Stimulated activated naive CD4-positive, alpha-beta T cell treated with Interleukin-2 at 50 U/mL for 16 hours (primary cell): ENCODE measurements at places on chromosomes 1 and 21.

DNA sequence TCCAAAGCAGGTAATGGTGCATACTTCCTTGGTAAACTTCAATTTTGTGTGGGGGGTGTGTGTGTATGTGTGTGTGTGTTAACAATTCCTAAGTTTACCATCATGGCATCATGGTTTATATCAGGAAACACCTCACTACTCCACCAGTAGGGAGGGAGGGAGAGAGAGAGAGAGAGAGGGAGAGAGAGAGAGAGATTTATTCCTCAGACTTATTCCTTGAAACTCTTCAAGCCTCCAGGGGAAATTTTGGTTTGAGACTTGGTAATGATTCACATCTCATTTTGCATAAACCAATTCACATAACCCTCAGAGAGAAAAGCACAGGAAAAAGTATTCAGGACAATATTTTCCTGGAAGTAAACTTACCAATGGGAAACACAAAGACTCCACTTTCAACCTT lies 115.0 kb downstream of the TTLL7 start:
- no peak for DNase-seq

GRCh38 chr1:223445402-223445801 lies 52.2 kb downstream of the CCDC185 start:
- no peak for DNase-seq

GRCh38 chr1:77636864-77637263 lies 45.6 kb downstream of the ZZZ3 start:
- no peak for DNase-seq

DNA sequence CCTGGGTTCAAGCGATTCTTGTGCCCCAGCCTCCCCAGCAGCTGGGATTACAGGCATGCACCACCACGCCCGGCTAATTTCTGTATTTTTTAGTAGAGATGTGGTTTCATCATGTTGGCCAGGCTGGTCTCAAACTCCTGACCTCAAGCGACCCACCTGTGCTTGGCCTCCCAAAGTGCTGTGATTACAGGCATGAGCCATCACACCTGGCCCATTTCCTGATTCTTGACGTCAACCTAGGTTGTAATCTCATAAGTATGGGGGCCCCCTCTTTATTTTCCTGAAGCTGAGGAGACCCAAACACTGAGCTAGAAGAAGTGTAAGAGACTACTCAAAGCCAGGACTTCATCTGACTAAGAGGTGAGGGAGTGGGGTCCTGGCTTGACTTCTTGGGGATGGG lies 21.8 kb downstream of the SLC9A1 start:
- no peak for DNase-seq

DNA sequence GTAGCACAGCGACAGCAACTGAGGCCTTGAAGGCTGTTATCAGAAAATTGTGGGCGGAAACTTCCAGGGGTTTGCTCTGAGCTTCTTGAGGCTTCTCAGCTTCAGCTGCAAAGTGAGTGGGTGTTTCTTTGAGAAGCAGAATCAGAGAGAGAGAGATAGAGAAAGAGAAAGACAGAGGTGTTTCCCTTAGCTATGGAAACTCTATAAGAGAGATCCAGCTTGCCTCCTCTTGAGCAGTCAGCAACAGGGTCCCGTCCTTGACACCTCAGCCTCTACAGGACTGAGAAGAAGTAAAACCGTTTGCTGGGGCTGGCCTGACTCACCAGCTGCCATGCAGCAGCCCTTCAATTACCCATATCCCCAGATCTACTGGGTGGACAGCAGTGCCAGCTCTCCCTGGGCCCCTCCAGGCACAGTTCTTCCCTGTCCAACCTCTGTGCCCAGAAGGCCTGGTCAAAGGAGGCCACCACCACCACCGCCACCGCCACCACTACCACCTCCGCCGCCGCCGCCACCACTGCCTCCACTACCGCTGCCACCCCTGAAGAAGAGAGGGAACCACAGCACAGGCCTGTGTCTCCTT lies at the start of gene FASLG:
FASLG (plus strand) TSS at position 233 of the 583 bp plus-strand sequence; CDS start at position 332, 99 bp downstream.
- DNase-seq: peak; percentile 69

DNA sequence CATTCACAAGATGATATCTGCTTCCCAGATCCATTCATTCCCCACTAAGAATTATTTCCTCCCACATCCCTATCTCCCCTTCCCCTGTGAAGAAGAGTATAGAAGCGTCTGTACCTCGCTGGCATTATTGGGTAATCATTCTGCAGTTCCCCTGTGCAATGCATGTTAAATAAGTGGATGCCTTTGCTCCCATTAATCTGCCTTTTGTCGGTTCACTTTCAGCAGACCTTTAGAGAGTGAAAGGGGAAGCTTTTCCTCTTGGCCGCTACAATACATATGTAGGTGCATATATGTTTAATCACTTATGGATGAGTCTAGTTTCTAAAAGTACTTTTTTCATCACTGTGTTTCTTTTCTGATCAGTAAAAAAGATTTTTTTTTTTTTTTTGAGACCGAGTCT lies 7.0 kb downstream of the CLCN6 start:
- no peak for DNase-seq

GRCh38 chr1:199809311-199809710 lies 218.2 kb upstream of the NR5A2 start:
- no peak for DNase-seq

DNA sequence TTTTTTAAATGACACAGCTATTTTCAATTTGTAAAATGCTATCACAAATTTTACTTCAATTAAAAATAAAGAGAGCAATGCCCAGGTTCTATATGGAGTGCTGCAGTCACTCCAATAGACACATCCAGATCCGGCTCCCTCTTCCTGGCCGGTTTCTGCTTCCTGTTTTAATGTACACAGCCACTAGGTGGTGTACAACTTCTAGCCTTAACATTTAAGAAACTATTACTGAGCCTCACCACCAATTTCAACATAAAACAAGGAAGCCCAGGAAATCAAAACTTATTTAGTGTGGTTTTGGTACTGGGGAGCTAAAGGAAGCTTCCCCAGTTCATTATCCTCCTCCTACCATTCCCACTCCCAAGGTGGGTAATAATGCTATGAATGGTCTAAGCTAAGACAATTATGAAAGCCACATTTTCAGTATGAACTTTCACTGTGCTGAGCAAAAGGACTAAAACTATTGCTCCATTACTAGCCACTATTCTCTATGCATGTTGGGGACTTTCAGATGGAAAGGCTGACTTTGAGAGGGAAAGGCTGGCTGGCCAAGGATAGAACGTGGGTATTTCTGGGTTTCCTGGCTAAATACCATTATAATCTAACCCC lies 25.5 kb upstream of the MTMR11 start:
- DNase-seq: peak; percentile 4

DNA sequence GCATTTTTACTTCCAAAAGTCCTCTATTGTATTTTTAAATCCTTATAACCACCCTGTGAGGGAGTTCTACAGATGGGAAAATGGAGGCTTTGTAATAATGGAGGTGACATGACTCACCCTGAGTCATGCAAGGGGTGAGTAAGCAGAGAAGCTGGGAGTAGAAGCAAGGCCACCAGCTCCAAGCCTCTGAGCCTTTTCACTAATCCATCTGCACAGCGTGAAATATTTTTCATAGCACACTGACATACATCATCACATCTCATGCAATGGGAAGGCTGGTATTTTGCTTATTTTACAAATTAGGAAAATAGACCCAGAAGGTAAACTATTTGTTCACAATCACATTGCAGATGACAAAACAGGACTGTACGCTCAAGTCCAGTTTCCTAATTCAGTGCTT lies 96.9 kb downstream of the KCNH1 start:
- DNase-seq: no peak

GRCh38 chr1:109928591-109929111 lies 18.0 kb downstream of the CSF1 start:
- no peak for DNase-seq

GRCh38 chr1:245856944-245857531 lies 650.0 kb downstream of the SMYD3 start:
- DNase-seq: no peak

DNA sequence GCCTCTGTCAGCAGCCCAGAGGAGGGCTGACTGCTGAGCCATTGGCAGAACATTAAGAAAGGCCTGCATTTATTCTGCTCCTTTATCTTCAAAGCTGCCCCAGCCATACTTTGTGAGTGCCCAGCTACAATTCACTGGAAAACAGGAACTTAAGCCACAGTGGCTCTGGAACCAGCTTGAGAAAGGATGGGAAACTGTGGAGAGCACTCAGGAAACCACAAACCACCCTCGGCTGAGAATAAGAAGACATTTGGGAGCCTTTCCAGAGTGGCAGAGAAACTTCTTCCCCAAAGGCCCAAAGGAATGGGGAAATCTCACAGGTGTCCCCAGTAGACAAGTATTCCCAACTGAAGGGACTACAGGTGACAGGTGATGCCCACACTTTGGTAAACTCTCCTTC lies 1.8 kb downstream of the LAMB3 start:
- no peak for DNase-seq

DNA sequence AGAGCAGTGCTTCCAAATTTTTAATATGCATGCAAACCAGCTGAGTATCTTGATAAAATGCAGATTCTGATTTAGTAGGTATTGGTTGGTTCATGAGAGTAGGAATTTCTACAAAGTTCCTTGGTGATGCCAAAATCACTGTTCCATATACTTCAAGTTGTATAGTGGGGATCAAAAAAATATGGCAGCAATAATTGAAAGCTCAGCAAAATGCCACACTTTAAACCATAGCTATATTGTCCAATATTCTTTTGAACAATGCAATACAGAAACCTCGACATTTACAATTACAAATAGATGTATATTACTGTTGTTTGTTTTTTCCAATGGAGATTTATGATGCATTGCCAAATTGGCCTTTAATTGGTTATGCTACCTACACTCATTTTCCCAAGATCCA lies 55.7 kb upstream of the NCAM2 start:
- DNase-seq: no peak

DNA sequence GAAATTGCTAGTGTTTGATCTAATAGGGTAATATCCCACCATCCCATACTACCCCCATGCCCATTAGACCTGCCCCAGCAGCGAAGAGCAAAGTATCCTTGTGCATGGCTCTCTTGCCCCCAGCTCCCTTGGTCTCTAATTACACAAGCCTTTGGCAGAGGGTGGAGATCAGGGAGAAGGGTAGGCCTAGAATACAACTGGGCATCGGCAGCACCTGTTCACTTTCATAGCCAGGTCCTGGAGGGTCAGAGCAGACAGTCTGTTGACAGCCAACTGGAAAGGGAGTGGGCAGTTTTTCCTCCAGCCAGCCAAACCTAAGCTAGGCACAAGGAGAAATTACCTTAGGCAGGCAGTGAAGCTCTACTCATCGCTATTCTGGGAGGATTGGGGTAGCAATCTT lies 2.7 kb upstream of the PIGC start:
- DNase-seq: no peak

GRCh38 chr1:214638459-214638807 lies 35.4 kb downstream of the CENPF start:
- DNase-seq: no peak

GRCh38 chr1:107244709-107245500 lies 104.1 kb downstream of the NTNG1 start:
- no peak for DNase-seq

GRCh38 chr1:9649769-9650168 lies 1.8 kb upstream of the PIK3CD start:
- no peak for DNase-seq

DNA sequence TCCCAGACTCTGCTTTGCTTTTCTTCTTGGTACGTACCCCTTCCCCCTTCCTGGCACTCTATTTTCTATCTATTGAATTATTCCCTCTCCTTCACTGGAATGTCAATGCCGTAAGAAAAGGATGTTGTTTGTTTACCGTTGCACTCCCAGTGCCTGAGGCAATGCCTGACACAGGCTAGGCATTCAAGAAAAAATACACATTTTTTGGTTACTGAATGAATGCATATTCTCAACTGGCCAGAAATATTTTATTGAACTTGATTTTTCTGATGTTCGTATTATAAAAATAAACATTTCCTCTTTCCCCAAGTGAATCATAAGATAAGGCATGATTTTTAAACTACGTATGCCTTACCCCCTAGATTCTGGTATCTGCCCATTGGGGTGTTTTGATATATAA lies 41.2 kb downstream of the GNG12 start:
- no peak for DNase-seq

DNA sequence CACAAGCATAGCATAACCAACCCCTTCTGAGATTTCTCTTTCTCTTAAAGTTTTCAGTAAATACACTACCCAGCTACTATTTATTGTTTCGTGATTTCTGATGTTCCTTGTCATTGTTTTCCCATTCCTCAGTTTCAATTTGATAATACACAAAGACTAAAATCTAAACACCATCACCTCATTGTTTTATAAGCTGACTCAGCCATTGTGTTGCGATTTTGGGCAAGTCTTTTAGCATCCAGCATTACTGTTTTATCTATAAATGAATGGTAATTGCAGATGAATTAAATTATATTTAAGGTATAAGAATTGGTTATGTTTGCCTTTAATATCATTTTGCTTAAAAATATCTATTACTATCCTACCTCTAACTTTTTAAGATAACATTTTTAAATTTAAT lies 1308.5 kb downstream of the PLA2G4A start:
- DNase-seq: no peak

DNA sequence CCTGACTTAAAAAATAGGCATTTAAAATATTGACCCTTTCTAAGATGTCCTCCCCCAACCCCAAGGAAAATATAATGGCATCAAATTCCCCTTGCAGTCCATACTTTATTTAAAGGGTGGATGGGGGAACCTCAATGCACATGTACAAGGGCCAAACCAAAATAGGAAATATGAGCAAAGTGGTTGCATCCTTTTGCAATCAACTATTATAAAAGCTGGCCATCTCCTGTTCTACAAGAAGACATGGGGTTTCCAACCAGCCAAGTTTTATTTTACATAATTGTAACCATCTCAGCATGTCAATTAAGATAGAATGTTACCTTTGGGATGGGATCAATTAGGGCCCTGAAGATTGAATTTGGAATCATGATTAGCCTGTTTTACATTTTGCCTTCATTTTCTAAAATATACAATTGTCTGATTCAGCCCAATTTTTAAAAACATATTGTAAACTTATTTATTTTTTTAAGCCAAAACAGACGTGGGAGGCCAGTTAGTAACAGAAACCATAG lies 146.7 kb upstream of the NFIA start:
- DNase-seq: no peak

DNA sequence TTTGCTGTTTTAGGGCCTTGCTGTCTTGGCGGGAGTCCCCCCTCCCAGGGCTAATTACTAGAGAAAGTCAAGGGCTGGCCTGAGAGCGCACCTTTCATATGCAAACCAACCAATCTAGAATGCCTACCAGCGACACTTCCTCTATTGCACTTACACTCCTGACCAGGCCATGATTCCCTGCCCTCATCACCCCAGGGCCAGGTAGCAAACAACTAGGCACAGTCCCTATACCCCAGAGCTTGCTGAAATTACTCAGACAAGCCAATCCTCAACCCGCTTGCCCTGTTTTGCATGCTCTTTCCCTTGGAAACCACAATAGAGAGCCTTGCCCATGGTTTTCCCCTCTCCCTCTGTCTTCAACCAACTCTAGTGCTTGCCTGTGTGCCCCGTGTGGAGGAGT lies 70.3 kb downstream of the URB2 start:
- no peak for DNase-seq

- DNase-seq: no peak
Observed at GRCh38 chr1:6110326-6110725, 64.6 kb downstream of the KCNAB2 start.

- no peak for DNase-seq
Observed at GRCh38 chr1:181080556-181080955, 7.9 kb upstream of the IER5 start.

- no peak for DNase-seq
Observed at GRCh38 chr1:157098519-157098918, 1.1 kb downstream of the ETV3L start.

GRCh38 chr1:21338573-21339355 lies 48.5 kb upstream of the ECE1 start:
- DNase-seq: no peak

- DNase-seq: no peak
Observed at GRCh38 chr21:34330055-34330454, 33.8 kb upstream of the KCNE2 start.
